ENCODE measurements at places on chromosomes 5 and 9.
A peak's percentile ranks its signal among the peaks of the same experiment; 100 is the strongest.

DNA sequence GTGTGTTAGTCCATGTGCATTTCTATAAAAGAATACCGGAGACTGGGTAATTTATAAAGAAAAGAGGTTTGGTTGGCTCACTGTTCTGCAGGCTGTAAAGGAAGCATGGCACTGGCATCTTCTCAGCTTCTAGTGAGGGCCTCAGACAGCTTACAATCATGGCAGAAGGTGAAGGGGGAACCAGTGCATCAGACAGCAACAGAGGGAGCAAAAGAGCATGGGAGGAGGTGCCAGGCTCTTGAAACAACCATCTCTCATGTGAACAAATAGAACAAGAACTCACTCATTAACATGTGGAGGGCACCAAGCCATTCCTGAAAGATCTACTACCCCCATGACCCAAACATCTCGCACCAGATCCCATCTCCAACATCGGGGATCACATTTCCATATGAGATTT is 89.2 kb upstream of the IL33 start:
- DNase-seq: no peak

DNA sequence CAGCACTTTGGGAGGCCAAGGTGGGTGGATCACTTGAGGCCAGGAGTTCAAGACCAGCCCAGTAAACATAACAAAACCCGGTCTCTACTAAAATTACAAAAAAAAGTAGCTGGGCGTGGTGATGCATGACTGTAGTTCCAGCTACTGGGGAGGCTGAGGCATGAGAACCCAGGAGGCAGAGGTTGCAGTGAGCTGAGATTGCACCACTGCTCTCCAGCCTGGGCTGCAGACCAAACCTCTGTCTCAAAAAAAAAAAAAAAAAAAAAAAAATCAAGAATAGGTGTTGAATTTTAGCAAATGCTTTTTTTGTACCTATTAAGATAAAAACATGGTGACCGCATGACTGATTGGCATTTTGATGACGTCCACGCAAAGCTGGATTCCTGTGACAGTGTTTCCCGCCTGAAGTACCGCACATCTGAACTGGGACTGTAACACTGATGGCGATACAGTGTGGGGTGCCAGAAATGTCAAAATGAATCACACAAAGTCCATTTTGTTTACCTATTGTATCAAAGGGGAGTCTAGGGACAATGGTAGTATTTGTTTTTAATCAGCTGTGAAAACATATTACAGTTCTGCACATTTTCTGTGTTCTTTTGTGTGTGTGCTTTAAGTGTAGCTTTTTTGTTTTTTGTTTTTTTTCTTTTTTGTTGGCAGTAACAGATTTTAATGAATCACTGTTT is 23.2 kb upstream of the TBC1D9B start:
- DNase-seq: no peak

- DNase-seq: peak; percentile 32
Measured at GRCh38 chr9:136657974-136658848, 4.5 kb upstream of the EGFL7 start.

GRCh38 chr9:128310461-128310860 is 11.8 kb downstream of the TRUB2 start:
- no peak for DNase-seq

DNA sequence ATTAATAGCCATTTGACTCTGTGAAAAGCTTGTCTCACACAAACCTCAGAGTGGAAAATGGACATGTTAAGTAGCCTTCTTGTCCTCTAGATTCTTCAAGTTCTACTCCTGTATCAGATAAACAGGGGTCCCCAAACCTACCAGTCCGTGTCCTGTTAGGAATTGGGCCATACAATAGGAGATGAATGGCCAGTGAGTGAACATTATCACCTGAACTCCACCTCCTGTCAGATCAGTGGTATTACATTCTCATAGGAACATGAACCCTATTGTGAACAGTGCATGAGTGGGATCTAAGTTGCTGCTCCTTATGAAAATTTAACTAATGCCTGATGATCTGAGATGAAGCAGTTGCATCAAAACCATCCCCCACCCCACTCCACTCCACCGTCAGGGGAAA is 136.3 kb downstream of the TMEM232 start:
- no peak for DNase-seq

- no peak for DNase-seq
Measured at GRCh38 chr9:133514460-133515239, 10.1 kb downstream of the MYMK start.

DNA sequence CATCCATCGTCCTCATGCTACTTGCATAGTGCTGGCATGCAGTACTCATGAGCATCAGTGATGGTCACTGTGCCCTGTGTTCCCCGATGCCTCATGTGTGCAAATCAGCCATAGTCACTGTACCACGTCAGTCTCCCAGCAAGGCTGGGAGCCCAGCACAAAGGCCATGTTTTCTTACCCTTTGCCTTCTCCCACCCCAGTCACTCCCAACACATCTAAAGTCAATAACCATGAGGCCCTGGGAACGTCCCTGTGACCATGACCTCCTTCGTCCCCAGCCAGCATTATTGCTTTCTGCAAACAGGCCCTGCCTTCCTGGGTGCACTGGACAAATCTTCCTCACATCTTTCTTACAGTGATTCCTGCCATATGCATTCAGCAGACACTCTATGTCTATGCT is 406.1 kb downstream of the ICE1 start:
- DNase-seq: no peak

DNA sequence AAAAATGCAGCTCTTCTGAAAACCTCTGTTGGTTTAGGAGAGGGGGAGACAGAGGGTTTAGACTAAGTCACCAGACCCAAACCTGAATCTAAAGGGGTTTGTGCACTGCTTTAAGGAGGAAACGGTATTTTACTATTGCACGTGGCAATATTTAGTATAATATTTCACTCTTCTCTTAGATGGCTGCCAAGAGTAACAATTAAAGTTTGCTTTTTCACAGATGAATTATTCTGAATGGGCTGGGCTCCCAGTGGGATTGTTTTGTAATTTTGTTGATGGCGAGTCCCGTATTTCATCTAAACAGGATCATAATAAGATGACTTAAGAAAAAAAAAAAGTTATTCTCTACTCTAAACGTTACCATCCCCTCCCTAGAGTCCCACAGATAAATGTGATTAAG is 245.4 kb downstream of the PCSK5 start:
- DNase-seq: no peak

DNA sequence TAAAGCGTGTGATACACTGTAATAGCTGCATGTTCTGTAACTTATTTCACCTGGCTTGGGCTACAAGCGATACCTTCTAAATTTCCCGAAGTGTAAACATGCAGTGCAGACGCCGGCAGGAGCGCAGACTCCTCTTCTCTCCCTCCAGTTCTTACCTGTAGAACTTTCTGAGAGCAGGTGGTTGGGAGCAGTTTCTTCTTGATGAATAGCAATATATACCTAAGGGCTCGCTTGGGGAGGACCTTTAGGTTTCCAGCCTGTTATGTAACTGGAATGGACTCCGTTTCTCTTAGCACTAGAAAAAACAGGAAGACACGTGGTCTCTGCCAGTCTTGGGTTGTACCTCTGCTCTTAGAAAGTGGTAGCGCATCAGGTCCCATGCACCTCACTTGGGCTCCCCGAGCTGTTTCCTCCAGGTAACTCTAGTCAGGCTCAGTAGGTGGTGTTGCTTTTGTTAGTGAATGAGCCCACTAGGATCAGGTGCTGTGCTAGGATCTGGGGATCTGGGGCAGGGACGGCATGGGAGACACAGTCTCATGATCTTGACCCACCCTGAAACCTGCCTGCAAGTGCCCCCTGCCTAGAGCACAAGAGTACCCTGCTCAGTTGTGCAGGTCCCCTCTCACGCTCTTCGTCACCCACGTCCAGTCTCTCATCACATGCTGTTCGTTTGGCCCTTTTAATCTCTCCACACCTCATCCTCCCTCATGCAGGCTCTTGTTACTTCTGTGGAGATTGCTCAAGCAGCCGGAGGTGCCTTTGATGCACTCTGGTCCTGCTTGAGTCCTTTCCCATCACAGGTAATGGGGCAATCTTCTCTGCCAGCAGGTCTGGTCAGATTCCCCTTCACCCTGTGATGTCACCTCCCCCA is 2.8 kb downstream of the TENT4A start:
- no peak for DNase-seq

DNA sequence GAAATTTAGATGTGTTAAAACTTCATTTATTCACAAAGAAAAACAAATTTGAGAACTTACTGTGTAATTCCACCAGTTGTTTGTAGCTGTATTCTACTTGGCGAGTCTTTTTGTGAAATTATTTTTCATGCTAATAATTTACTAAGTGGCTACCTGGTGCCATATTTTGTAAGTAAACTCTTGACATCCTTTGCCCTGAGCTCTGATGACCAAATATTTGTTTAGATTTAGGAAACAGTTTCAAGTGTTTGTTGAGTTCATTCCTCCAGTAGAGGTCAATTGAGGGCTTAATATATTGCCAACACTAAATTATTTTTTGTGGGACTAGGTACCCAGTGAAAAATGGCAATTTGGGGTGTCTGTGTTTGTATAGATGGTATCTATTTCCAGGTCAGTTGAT is 3.7 kb downstream of the CNTLN start:
- DNase-seq: no peak

DNA sequence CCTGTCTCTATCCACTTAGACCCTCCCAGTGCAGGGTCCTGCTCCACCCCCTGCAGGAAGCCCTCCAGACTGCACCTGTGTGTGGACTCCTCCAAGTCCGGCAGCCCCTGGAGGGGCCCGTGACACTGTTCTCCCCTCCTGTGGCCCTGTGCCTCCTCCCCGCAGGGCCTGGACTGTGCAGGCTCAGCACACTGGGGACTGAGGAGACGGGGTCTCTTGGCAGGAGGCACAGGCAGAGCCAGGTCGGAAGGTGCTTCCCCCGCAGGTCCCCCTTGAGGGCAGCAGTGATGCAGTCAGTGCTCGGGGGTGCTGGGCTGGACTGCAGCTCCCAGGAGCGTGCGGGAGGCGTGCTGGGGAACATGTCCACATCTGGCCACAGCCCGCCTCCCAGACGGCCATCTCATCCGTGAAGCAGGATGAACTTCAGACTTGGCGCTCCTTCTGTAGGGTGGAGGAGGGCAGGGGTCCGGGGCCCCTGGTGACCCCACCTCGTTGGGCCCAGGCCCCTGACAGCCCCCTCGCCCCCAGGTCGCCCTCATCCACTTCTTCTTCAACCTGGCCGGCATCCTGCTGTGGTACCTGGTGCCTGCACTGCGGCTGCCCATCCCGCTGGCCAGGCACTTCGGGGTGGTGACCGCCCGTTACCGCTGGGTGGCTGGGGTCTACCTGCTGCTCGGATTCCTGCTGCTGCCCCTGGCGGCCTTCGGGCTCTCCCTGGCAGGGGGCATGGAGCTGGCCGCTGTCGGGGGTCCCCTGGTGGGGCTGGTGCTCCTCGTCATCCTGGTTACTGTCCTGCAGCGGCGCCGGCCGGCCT is 4.9 kb downstream of the SLC34A3 start:
- DNase-seq: no peak

GRCh38 chr9:136122425-136123383 is 4.0 kb upstream of the TMEM250 start:
- DNase-seq: peak; percentile 73

GRCh38 chr5:120503341-120503740 is 39.2 kb downstream of the PRR16 start:
- no peak for DNase-seq

DNA sequence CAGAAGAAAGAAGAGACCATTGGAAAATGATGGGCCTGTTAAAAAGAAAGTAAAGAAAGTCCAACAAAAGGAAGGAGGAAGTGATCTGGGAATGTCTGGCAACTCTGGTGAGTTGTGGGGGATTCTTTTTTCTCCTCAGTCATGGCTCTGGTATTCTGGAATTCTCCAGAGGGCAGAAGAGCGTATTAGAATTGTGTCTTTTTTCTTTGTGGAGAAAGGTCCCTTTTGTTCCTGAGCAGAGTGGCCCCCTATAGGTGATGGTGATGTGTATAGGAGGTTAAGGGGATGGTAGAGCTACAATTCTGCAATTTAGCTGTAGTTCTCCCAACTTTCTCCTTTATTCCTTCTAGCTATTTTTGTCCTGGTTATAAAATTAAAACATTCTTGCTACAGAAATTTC is 1.6 kb upstream of the DHFR start:
- DNase-seq: no peak

- no peak for DNase-seq
Measured at GRCh38 chr5:81819556-81820317, 68.8 kb upstream of the SSBP2 start.
